ENCODE measurements at places on chromosomes 6 and 20.

DNA sequence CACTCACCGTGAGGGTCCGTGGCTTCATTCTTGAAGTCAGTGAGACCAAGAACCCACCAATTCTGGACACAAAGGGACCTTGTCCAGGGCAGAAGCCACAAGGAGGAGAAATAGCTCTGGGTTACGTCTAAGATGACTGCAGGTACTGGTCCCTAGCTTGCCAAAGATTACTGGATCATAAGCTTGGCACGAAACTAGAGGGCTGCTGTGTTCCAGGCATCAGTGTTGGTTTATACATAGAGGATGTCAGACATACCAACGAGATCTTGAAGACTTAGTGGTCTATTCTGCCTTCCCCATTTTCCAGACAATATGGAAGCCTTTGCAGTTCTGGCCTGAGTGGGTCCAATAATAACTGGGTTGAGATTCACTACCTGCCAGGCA is 175.7 kb downstream of the TBX18 start:
- no peak for DNase-seq

- no peak for DNase-seq
These were observed 210.3 kb downstream of the PLCB1 start for GRCh38 chr20:8342391-8342790.

DNA sequence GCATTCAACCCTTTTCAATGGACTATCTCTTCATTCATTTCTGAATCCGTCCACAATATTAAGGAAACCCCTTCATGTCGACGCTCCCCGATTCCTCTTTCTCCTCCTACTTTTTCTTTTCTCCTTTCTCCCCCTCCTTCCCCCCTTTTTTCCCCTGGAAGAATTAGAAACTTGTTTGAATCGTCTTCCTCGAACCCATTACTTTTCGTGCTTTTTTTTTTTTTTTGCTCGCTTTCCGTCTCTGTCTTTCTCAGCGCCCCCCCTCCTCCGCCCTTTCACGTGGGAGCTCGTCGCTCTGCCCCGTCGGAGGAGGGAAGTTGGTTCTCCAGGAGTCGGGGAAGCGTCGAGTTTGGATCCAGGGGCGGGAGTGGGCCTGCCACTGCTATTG is 2.3 kb upstream of the NKX2-2 start:
- DNase-seq, result no peak

GRCh38 chr6:46862381-46862780 is 59.4 kb downstream of the ADGRF5 start:
- DNase-seq, result no peak

DNA sequence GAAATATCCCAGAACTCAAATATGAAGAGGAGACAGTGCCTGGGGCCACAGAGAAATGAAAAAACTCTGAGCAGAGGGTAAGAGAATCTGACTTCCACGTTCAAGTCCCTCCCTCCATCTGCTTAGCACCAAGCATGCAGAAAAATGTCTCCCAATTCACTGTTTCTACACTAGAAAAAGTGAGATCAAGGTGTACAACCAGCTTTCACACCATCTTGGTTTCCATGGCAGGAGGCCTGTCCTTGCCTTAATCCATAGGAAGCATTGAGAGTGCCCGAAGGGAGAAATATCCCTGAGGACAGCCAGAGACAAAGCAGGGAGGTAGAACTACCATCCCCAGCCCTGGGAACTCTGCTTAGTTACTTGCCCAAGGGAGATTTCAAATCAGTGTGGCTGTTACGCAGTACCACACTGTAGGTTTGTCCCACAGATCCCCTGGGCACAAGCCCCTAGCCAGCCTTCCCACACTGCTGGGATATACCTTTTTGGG is 82.9 kb downstream of the SCML4 start:
- no peak for DNase-seq

DNA sequence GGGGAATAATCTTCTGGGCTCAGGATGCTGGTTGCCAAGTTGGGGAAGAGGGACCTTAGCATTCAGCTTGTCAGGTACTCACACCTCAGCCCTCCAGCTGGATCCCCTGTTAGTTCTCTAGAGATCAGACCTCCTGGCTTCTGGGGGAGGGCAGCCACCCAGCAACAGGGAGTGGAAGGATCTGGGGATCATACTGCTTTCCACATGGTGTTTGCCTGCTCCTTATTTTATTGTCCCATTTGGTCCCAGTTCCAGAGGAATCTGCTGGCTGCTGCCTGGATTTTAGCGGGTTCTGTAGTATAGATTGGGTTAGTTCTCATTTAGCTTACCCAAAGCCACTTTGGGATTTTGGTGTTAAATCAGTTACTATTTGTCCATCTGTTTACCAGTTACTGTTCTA is 29.3 kb downstream of the KAT14 start:
- no peak for DNase-seq

- DNase-seq, result no peak
These were observed 13.0 kb downstream of the GMDS start for GRCh38 chr6:2232445-2232844.

GRCh38 chr6:119526561-119527230 is 177.1 kb upstream of the MAN1A1 start:
- no peak for DNase-seq

DNA sequence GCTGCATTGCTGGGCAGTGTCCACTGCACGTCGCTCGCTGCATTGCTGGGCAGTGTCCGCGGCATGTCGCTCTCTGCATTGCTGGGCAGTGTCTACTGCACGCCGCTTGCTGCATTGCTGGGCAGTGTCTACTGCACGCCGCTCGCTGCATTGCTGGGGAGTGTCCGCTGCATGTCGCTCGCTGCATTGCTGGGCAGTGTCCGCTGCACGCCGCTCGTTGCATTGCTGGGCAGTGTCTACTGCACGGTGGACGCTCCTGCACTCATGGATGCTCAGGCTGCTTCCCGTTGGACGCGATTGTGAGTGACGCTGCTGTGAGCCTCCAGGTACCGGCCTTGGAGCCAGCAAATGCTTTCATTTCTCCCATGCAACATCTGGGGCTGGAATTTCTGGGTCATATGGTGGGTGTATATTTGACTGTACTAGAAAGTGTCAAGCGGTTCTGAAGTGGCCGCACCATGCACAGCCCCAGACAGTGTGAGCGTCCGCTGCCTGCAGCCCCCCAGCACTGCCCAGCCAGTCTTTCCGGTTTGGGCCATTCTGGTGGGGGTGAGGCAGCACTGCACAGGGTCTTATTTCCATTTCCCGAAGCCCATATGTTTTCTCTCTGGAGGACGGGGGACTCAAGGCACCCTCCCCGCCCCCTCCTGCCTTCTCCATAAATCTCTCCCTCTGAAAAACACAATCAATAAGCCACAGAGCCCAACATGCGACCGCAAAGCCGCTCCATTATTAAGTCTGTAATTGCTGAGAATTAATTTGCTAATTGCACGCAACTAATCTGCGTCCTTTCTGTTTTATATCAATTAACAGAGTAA is 97.4 kb downstream of the YTHDF1 start:
- no peak for DNase-seq

All from stimulated activated CD8-positive, alpha-beta memory T cell treated with anti-CD3 and anti-CD28 coated beads, Interleukin-4, amount 100 ng/mL, for 4 hours (primary cell).